Osteoblast (primary cell): ENCODE measurements at places on chromosomes 13 and 19. TPM values are rescaled to one million over a fixed set of nuclear protein-coding genes. Genes with fewer than 3 reads are reported as not detected.

The KRTDAP gene
- total RNA-seq: not detected in 2 replicates

DNA sequence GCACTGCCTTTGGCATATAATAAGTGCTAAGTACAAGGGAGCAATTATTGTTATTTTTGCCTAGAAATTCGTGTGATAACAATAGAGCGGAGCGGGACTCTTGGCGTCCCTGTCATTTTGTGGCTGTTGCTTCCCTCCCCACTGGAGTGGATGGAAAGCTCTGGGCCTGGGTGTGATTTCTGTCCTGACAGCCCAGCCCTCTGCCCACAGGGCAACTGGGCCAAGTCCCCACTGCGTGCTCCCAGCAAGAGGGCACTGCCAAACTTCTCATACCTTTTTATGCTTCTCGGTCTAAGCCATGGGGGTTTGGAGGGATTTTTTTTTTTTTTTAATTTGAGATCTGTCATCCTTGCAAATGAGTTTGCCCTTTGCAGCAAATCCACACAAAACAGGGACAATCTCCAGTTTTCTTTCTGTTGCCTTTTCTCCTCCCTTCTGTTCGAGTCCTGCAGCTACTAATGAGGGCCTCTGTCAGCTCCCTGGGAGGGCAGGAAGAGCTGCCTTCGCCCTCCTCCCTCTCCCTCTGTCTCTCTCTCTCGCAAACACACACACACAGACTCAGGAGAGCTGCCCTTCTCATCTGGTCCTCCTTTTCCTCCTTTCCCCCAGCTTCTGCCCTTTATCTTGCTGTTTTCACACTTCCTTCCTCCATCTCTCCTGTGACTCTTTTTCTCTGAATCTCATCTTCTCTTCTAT is 103.9 kb downstream of the DNAJC15 start:
- DNase-seq: no peak

DNA sequence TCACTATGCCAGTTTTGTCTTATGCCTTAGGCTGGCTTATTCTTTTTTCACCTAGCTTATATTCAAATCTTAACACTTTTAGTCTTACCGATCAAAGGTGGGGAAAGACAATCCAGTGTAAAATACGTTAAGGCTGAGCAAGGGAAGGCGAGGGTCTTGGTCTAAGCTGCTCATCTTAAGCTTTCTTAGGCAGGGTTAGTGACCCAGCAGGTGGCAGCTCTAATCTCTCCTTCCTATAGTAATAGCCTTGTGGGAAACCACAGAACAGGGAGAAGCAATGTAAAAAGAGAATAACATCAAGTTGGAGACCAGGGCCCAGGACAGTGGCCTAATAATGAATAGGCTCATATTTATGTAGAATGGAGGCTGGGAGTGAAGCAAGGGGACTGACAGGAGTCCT is 45.9 kb downstream of the COG3 start:
- DNase-seq: no peak

- DNase-seq: no peak
Observed at GRCh38 chr13:108855737-108856387, 226.5 kb downstream of the MYO16 start.

GRCh38 chr13:73061473-73061872 is 2.7 kb downstream of the KLF5 start:
- no peak for DNase-seq

The NOVA2 gene
- total RNA-seq: not detected in 2 replicates

The ZNF579 gene
- 6.9 and 7.4 TPM in 2 replicates for total RNA-seq

- DNase-seq: peak; percentile 90
Observed at GRCh38 chr19:3370214-3370720, 3.9 kb downstream of the NFIC start.

The GZMM gene
- total RNA-seq: under 0.01 TPM in 1 of 2 replicates, not detected in the other

The RGL3 gene
- 0.29 and 0.36 TPM in 2 replicates for total RNA-seq

- no peak for DNase-seq
Observed at GRCh38 chr13:44221657-44222056, 152.0 kb upstream of the SERP2 start.

- DNase-seq: peak; percentile 98
Observed at GRCh38 chr19:41225238-41226052, 6.4 kb downstream of the AXL start.

The CD209 gene
- total RNA-seq: not detected in 2 replicates

DNA sequence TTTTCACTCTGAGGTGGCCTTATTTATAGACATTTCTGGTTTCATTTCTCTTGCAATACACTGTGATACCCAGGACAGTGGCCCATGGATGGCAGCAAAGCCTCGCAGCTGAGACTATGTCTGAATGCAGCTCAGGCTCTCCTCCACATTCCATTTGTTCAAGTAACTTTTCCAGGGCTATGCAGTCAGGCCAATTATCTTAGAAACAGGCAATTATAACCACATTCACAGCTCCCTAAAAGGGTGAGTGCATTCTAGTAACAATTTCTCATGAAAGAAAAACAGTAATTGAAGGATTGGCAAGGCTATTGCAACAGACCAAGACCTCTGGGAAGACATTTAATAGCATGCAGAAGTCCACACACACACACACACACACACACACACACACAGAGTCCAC is 264.0 kb downstream of the TBC1D4 start:
- DNase-seq: peak; percentile 43

The INTS6 gene
- total RNA-seq: 40.5 and 47.4 TPM in 2 replicates

The PLIN5 gene
- 0.36 TPM in 1 of 2 replicates, not detected in the other for total RNA-seq

The THOP1 gene
- total RNA-seq: 45.6 and 49.5 TPM in 2 replicates

- no peak for DNase-seq
Observed at GRCh38 chr19:35355791-35356460, 2.3 kb upstream of the FFAR3 start.

DNA sequence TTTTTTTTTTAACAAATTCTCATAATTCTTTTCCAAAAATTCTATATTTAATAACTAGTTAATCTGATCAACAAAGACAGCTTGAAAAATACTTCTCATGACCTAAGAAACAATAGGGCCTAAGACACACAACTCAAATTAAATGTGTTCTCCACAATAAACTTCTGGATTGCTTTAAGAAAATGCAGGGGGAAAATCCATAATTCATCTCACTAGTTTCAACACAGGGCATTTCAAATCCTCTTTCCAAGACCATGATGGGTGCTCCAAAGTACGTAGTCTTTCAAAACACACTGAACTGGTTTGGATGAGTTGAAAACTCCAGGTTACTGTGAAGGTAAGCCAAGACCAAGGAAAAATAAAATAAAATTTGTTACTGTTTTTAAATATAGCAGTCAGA is 62.6 kb downstream of the DCLK1 start:
- no peak for DNase-seq

DNA sequence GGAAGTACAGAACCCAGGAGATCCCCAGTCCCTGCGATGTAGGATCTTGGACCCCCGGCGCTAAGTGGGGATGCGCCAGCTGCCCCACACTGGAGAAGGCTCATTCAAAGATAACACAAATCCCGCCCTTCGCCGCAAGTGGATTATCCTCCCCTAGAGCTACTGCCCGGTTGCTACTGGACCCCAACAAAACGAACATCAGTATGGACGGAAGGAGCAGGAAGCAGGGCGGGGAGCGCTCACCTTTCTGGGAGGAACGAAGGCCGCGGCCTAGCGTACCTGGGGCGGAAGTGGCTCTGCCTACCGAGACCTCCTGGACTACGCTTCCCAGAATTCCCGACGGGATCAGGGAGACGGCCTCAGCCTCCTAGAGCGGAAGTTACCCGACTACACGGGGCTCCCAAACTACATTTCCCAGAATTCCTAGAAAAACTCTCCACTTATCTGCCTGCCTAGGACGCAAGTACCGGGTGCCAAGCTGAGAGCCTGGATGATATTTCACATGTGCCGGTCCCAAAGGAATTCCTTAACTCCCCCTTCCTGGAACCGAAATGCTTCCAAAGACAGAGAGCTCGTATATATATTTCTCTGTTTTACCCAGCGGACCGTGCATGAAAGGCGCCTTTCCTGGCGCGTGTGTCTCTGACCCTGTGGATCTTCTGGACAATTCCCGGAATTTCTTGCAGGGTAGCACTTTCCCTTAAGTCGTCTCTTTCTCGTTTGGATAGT is at the start of gene ZNF112:
TSS of gene ZNF112 (minus strand) at position 298 of the 729 bp plus-strand sequence. CDS start 16,141 bp downstream, outside the sequence.
- DNase-seq: peak; percentile 32

The PABPC3 gene
- total RNA-seq: under 0.01 and 0.29 TPM in 2 replicates

- no peak for DNase-seq
Observed at GRCh38 chr13:41763782-41764181, 197.1 kb downstream of the VWA8 start.

The TMIGD2 gene
- not detected in 2 replicates for total RNA-seq

GRCh38 chr13:33639158-33639557 is 178.8 kb upstream of the RFC3 start:
- no peak for DNase-seq

The SBK3 gene
- total RNA-seq: not detected in 2 replicates
